ENCODE measurements at places on chromosomes 11 and 22. TPM values are rescaled to one million over a fixed set of nuclear protein-coding genes. Genes with fewer than 3 reads are reported as not detected.

DNA sequence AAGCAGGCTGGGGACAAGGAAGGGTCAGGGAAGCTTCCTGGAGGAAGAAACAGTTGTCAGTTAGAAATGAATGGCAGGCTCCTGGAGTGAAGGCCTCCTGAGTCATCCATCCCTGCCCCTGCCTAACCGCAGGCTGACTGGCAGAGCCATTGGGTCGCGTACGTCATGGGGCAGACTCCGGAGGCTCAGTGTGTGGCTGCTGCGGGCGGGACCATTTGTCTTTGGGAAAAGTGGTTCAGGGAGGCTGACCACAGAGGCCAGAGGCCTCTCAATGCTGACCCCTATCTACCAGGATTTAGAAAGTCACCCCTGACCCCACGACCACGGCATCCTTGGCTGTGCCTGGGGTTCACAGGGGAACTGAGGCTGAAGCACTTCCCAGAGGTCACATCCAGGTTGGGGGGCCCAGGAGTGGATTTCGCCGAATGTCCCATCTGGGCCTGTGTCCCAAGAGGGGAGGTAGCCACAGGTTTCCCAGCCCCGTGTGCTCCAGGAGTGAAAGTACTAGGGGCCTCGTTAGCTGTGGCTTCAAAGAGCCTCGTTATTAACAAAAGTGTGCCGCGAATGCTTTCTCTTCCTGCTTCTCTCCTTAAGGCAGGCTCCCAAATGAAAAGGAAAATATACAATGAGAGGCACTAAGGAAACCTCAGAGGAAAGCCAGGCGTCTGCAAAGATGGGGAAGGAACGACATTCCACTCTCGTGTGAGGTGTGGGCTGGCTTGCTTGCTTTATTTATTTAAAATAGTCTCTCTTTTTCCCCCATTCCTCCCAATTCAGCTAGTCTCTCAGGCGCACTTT, 58.9 kb downstream of the FLRT1 start:
- no peak for DNase-seq

- no peak for DNase-seq
Measured at GRCh38 chr11:118325283-118325682, 17.2 kb downstream of the CD3D start.

DNA sequence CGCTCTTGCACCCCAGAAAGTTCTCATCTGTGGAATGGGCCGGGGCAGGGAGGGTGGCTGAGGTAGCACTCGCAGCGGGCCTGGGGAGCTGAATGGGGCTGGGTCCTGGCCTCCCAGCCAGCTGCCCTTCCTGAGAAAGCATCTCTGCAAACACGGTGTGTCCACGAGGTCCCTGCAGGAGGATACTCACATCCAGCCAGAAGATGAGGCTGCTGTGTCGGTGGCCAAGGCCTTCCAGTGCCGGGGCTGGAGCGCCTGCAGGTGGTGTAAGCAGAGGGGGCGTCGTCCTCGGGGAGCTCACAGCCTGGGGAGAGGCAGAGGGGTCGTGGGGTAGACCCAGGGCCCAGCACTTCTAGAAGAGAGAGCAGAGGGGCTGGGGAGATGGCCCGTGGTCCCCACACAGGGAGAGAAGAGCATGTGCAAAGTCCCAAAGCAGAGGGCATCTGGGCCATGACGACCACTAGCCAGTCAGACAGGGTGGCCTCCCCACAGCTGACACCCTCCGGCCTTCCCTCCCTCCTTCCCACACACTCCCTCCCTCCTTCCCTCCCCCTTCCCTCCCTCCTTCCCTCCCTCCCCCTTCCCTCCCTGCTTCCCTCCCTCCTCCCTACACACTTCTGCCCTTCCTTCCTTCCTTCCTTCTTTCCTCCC, 97.9 kb downstream of the WNT7B start:
- no peak for DNase-seq

DNA sequence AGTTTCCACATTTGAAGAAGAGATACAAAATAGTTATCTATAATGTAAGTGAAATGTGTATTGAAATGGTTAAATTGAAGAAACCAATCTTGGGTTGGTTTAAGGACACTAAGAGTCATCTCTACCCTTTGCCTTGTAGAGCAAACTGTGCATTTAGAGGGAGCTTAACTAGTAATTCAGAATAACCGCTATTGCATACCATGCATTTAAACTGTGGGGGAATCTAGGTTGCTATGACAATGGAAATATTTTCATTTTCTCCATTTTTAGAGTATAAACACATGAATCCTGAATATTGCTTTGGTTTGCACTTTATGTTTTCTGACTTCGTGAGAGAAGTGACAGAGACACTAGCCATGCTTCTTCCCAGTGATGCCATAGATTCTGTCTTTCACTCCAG, 39.7 kb downstream of the FAT3 start:
- DNase-seq: no peak

- no peak for DNase-seq
Measured at GRCh38 chr11:10263929-10264328, 30.1 kb downstream of the SBF2 start.

DNA sequence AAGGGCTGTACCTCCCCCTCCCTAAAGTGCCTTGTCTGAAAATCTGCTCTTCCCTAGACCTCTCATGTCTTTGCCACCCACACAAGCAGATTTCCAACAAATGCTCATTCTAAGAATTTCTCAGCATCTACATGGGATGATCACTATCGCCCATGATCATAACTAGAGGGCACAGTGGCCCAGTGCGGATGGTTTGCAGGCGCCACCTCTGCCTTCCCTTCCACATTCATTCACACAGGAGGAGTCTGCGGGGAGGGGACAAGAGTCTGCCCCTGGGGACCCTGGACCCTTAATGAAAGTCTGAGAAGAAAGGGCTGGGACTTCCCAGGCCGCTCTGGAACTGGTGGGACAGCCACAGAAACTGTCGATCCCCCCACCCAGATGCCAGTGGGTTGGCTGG, 28.9 kb downstream of the KCTD17 start:
- no peak for DNase-seq

CNIH2 gene
- polyA plus RNA-seq: 2.6 TPM

ALDH3B1 gene
- polyA plus RNA-seq: 1.3 TPM

NXPE4 gene
- polyA plus RNA-seq: not detected

CHORDC1 gene
- 50.9 TPM for polyA plus RNA-seq

IRAG1 gene
- polyA plus RNA-seq: 10.3 TPM

BTG4 gene
- not detected for polyA plus RNA-seq

MPEG1 gene
- polyA plus RNA-seq: 9.3 TPM
